ENCODE measurements at places on chromosomes 16 and 17.

DNA sequence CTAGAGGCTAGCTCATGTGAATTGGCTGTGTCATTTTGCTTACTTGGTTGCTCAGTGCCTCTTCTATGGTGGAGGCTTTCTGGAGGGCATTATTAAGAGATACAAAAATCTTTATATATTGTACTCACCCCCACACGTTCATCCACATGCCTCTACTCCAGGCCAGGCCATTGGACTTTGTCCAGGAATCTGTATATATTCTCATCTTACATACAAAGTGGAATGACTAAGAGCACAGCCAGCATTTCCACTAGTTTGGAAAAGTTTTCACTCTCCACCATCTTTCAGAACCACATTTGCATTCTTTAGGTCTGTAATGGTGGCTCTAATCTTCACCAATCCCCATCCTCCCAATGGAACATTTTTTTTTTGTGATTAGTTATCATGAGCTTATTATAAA lies 4.8 kb upstream of the GLG1 start:
- no peak overlapping the region for H3K4me3 ChIP-seq
- no peaks in the 10 kb centered on the region for H3K4me1 ChIP-seq
- H3K36me3 ChIP-seq, result no peaks in the 10 kb centered on the region
- H3K27ac ChIP-seq, result no peak overlapping the region
- no peaks in the 10 kb centered on the region for H3K27me3 ChIP-seq
- DNase-seq, result no peak

DNA sequence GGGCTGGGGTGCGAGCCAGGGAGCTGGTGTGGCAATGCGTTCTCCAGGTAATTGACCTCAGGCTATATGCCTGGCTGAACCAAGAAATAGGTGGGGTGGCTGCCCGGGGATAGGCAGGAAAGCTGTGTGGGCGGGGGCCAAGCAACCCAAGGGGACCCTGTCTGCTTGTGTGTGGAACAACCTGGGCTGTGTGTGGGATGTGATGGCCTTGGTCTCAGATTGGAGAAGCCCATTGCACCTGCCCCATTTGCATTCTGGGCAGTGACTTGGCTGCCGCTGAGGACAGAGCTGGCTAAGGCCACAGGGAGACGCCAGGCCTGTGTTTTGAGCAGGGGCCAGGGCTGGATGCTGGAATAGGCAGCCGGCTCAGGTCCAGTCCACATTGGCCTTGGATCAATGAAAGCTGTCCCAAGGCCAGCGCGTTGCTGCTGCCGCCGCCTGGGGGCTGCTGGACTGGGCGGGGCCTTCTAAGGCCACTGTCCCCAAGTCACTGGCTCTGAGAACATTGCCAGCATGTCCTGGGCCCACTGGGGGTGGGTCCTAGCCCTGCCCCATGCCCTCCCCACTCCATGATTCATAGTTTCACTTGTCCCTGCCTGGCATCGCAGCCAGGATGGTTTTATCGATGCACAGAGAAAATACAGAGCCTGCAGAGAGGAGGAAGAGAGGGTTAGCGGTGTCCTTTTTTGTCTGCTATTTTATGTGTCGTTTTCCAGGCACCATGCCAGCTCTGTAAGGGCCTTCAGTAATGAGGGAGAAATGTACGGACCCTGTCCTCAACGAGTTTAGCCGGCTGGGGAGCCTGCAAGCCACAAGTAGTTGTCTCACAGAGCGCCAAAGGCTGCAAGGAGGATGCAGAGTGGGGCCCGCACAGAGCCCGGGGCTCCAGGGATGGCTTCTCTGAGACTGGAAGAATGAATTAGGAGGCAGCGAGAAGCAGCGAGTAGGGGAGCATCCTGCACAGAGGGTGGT lies 43.9 kb downstream of the NKD1 start:
- H3K27ac ChIP-seq, result no peak overlapping the region
- H3K36me3 ChIP-seq, result no peaks in the 10 kb centered on the region
- DNase-seq, result peak; percentile 97
- H3K4me1 ChIP-seq, result peaks cover 4% of the 10 kb centered on the region
- H3K4me3 ChIP-seq, result no peak overlapping the region

DNA sequence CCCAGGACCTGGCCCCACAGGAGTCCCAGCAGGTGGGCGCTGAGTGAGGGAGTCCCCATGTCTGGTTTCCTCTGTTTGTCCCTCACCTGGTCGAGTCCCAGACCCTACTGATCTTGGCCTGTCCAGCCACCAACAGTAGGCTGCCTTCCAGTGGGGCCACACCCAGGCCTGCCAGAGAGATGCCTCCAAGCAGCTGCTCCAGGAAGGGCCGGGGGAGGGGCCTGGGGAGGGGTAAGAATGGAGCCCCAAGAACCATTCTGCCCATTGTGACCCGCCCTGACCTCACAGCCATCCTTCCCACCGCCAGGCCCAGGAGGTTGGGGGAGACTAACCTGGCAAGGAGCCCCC lies 736 bp downstream of the SPATA20 start:
- H3K4me1 ChIP-seq, result peaks cover 18% of the 10 kb centered on the region
- no peaks in the 10 kb centered on the region for H3K27me3 ChIP-seq
- no peak for DNase-seq

GRCh38 chr16:3101018-3101840 lies 2.1 kb upstream of the ZSCAN10 start:
- DNase-seq, result no peak
- H3K27ac ChIP-seq, result no peak overlapping the region

GRCh38 chr16:160691-161190 lies 5.0 kb upstream of the HBM start:
- no peak overlapping the region for H3K4me3 ChIP-seq
- no peak overlapping the region for H3K27ac ChIP-seq
- H3K27me3 ChIP-seq, result peaks cover 12% of the 10 kb centered on the region
- no peak for DNase-seq
